Testis (tissue), 5 donors: ENCODE measurements at places on chromosomes 5 and 9. TPM values are rescaled to one million over a fixed set of nuclear protein-coding genes. Genes with fewer than 3 reads are reported as not detected.

C9 gene
- 0.16 TPM for total RNA-seq

WHRN gene
- 208 TPM for total RNA-seq

GPX3 gene
- 216 TPM for total RNA-seq

MAMDC4 gene
- 21.9 TPM for total RNA-seq

NR5A1 gene
- 43.5 TPM for total RNA-seq

TMEM174 gene
- total RNA-seq: not detected

MAMDC2 gene
- 13.7 TPM for total RNA-seq

PCDHB2 gene
- total RNA-seq: 10.2 TPM

AGGF1 gene
- total RNA-seq: 58.0 TPM

SELENOP gene
- 125 TPM for total RNA-seq

PCDHGA6 gene
- total RNA-seq: 9.7 TPM

OR1Q1 gene
- not detected for total RNA-seq

CCDC152 gene
- 2.4 TPM for total RNA-seq

SEMA5A gene
- 5.4 TPM for total RNA-seq

SPATA31C1 gene
- 5.9 TPM for total RNA-seq

SLC6A19 gene
- 0.16 TPM for total RNA-seq

SWI5 gene
- total RNA-seq: 131 TPM
